ENCODE measurements at places on chromosomes 1 and 21. TPM values are rescaled to one million over a fixed set of nuclear protein-coding genes. Genes with fewer than 3 reads are reported as not detected.

- no peak for DNase-seq
Measured at GRCh38 chr1:239558991-239559390, 172.6 kb downstream of the CHRM3 start.

DNA sequence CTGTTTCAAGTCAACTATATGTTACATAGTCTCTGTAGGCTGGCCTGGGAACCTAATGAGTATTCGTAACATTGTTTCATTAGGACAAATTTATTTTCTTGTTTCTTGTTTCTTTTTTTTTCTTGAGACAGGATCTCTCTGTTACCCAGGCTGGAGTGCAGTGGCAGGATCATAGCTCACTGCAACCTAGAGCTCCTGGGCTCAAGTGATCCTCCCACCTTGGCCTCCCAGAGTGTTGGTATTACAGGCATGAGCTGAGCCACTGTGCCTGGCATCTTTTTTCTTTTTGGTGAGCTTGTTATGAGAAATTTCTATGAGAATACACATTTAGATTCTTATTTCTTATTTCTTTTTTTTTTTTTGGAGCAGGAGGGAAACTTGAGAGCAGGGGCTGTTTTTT is 6.8 kb downstream of the CENPS start:
- DNase-seq: no peak

GRCh38 chr1:182164273-182164672 is 102.8 kb upstream of the ZNF648 start:
- no peak for DNase-seq

GRCh38 chr21:32140604-32141317 is 138.1 kb downstream of the MIS18A start:
- no peak for DNase-seq

DNA sequence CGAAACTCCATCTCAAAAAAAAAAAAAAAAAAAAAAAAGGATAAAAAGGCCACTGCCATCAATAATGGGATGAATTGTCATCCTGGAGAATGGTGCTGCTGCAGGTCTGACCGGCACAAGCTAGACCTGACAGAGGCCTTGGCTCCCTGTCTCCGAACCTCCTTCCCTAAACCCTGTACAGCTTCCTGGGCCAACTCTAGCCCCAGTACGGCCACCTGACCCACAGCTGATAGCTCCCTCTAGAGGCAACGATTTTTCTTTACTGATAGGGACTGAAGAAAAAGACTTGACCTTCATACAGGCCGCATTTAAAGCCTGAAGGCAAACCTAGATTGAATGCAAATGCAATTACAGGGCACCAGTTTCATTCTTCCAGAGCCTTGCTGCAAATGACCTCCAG is 30.7 kb downstream of the NOL9 start:
- peak; percentile 67 for DNase-seq

DNA sequence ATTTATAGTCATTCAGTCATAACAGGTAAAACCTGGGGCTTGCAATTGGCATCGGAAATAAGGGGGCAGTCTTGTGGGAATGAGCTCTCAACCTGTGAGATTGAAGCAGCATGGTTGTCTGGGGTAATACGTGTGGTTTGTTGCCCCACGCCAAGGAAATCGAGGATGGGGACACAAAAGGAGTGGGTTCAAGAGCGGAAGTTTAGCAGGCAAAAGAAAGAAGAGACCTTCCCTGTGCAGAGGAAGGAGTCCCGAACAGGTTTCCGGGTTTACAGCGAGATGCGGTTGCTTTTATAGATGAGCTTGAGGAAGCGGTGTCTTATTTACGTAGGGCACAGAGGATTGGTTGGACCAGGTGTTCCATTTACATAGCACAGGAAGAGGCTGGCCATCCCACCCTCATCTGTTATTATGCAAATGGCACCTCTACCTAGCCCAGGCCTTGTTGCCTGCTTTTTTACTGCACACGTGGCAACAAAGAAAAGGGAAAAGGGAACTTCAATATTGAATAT is 37.3 kb downstream of the IFNAR1 start:
- no peak for DNase-seq

- no peak for DNase-seq
Measured at GRCh38 chr1:111454859-111455641, 5.8 kb downstream of the ATP5PB start.

- DNase-seq: no peak
Measured at GRCh38 chr1:167916766-167917511, 3.0 kb upstream of the ADCY10 start.

DNA sequence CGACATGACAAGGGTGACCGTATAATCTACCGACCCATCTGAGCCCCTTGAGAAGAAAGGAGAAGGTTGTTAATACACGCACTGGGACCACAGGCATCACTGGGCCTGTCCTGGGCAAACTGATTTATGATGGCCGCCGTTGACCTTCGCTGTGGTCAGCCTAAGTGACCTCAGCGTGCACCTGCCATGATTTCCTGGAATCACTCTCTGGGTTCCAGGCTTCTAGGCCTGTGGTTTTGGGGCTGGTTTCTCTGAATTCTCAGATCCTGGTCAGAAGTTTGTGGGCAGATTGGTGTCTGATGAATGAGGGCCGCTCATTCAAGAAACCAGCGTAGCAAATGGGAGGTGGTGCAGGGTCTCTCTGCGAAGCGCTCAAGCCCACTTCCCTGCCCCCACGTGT is 64.0 kb downstream of the SIK1 start:
- DNase-seq: peak; percentile 94

DNA sequence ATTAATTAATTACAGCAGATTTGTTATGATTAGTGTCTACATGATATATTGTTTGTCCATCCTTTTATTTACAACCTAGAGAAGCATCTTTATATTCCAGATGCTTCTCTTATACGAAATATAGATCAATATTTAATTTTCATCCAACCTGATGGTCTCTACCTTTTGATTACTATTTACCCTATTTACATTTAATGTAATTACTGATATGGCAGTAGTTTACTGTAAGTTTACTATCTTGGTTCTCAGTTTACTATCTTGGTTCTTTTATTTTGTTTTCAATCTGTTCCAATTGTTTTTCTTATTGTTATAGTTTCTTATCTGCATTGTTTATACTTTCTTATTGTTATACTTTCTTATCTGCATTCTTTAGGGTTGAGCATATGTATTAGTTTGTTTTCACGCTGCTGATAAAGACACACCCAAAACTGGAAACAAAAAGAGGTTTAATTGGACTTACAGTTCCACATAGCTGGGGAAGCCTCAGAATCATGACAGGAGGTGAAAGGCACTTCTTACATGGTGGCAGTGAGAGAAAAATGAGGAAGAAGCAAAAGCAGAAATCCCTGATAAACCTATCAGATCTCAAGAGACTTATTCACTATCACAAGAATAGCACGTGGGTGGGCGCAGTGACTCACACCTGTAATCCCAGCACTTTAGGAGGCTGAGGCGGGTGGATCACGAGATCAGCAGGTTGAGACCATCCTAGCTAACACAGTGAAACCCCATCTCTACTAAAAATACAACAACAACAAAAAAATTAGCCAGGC is 28.9 kb downstream of the FAF1 start:
- no peak for DNase-seq

DNA sequence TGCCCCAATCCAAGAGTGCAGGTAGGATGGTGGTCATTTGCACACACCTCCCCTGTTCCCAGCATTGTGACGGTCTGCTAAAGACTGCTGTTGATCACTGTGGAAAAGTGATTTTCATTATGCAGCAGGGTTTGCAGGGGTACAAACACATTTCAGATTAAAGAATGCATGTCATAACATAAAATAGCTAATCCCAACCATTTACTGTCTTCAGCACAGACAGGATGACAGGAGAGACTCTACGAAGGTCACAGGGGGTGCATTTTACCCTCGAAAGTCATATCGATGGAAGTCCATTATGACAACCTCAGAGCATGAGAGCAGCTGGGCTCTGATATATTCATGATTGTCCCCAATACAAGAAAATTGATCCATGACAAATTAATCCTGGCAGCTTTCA is 302.6 kb downstream of the AJAP1 start:
- no peak for DNase-seq

DNA sequence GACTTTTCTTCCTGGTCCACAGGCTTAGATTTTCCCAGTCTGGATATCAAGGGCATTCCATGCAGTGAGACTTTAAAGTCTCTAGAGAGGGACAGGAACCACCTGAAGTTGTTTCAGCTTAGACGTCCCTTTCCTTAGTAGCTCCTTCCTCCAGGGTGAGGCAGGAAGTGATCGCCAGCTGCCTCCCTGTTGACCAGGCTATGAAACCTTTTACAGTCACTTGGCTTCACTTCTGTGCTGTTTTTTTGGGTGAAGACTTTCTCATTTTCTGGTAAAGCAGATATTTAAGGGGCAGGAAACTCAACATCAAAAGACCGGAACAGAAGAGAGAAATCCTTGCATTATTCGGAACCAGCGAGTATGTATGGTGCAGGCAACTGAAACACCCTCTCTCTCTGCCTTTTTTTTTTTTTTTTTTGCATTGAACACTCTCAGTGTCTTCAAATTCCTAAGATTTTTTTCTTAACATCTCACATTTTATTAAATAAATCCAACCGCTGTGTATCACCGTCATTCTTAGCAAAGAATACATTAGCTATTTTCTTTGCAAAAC is 234.6 kb upstream of the IRF2BP2 start:
- no peak for DNase-seq

- DNase-seq: peak; percentile 55
Measured at GRCh38 chr1:156001662-156002171, 19.0 kb downstream of the SSR2 start.

Gene ABCA4
- total RNA-seq: 0.52 TPM

Gene ST6GALNAC5
- total RNA-seq: 2.2 TPM

Gene S100A7A
- total RNA-seq: not detected

Gene NKAIN1
- total RNA-seq: 0.05 TPM

Gene DOP1B
- total RNA-seq: 3.3 TPM

Gene CDK18
- 33.3 TPM for total RNA-seq

Gene RPE65
- 0.36 TPM for total RNA-seq

Gene ELAPOR1
- total RNA-seq: 0.21 TPM

Gene STUM
- total RNA-seq: 0.16 TPM

Gene LMX1A
- total RNA-seq: not detected

Gene PLA2G2F
- total RNA-seq: not detected

Gene HTR6
- total RNA-seq: 0.10 TPM

Gene CYP4A11
- not detected for total RNA-seq

Gene GBP6
- total RNA-seq: 0.16 TPM

Gene NOS1AP
- 0.62 TPM for total RNA-seq

Gene DYNLT5
- 0.26 TPM for total RNA-seq
